ENCODE measurements at places on chromosomes 3 and 15. TPM values are rescaled to one million over a fixed set of nuclear protein-coding genes. Genes with fewer than 3 reads are reported as not detected.
A peak's percentile ranks its signal among the peaks of the same experiment; 100 is the strongest.

- no peaks in the 10 kb centered on the region for H3K36me3 ChIP-seq
- no peaks in the 10 kb centered on the region for H3K4me1 ChIP-seq
- H3K27me3 ChIP-seq = no peaks in the 10 kb centered on the region
- no peak overlapping the region for H3K4me3 ChIP-seq
These were observed 8.1 kb upstream of the POC1A start for GRCh38 chr3:52162250-52162872.

DNA sequence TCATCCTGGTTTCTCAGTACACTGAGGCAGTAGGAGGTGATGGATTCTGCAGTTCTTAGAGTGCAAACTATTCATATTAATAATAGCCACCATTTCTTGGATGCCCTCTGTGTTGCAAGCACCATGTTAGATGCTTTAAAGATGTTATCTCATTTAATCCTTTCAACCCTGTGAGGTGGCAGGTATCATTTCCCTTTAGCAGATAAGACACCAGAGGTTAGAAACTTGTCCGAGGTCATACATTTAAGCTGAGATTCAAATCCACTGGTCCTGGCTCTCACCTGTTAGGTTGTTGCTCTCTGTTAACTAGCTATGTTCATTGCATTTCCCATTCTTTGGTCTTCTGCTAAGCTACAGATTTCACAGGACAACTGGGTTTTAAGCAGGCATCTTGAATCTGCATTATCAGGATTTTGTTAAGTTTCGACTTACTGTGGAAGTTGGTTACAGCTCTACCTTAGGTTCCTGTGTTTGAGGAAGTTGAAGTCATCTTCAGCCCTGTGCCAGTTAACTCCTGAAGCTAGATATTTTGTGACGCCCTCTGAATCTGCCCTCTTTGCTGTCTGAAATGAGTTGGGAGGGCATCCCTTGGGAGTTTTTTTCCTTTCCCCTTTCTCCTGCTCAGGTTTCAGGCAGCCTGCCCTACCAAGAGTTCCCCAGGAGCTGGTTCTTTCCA, 6.4 kb downstream of the PDE8A start:
- DNase-seq = no peak
- no peaks in the 10 kb centered on the region for H3K36me3 ChIP-seq
- peaks cover 31% of the 10 kb centered on the region for H3K4me1 ChIP-seq
- peak overlapping the region; percentile 84 for H3K27ac ChIP-seq
- H3K27me3 ChIP-seq = no peaks in the 10 kb centered on the region

DNA sequence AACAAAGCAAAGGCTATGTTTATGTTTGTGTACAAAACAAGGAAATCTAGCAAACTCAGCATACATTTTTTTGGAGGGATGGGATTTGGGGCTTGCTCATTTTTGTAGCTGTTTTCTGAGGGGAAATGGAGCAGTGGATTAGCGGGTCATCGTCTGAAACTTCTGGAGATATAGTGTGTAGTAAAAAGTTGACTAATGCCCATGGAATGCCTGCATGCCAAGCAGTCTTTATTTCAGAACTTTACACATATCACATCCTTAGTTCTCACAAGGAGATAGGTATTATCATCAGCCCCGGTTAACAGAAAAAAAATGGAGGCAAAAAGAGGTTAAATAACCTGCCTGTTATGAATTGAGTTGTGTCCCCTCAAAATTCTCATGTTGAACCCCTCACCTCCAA, 47.1 kb downstream of the ATP13A4 start:
- H3K4me3 ChIP-seq = no peak overlapping the region
- H3K4me1 ChIP-seq = no peaks in the 10 kb centered on the region
- H3K36me3 ChIP-seq = no peaks in the 10 kb centered on the region
- peaks cover 7% of the 10 kb centered on the region for H3K27me3 ChIP-seq
- DNase-seq = no peak

- no peak overlapping the region for H3K27ac ChIP-seq
- H3K27me3 ChIP-seq = no peaks in the 10 kb centered on the region
- DNase-seq = no peak
- H3K36me3 ChIP-seq = peaks cover 21% of the 10 kb centered on the region
- H3K4me3 ChIP-seq = no peak overlapping the region
These were observed 19.8 kb upstream of the LOXL1 start for GRCh38 chr15:73906346-73907034.

DNA sequence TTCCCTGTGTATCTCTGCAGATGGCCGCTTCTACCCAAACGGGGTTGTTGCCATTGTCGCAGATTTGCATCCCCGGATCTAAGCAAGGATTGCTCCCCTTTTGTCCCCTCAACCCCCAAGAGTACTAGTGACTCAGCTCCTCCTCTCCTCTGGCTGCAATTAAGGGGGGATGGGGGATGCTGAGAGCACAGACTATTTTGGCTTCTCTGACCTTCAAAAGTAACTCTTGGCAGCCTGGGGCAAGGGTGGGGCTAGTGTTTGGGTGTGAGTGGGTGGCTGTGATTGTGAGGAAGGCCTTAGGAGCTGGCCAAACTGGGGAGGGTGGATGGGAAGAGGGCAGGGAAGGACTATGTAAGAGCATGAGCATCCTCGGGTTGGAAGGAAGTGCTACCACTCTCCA, 1.2 kb upstream of the MAP1A start:
- no peak overlapping the region for H3K27ac ChIP-seq
- no peaks in the 10 kb centered on the region for H3K36me3 ChIP-seq
- H3K27me3 ChIP-seq = peaks cover 8% of the 10 kb centered on the region
- peaks cover 34% of the 10 kb centered on the region for H3K4me1 ChIP-seq
- DNase-seq = no peak

DNA sequence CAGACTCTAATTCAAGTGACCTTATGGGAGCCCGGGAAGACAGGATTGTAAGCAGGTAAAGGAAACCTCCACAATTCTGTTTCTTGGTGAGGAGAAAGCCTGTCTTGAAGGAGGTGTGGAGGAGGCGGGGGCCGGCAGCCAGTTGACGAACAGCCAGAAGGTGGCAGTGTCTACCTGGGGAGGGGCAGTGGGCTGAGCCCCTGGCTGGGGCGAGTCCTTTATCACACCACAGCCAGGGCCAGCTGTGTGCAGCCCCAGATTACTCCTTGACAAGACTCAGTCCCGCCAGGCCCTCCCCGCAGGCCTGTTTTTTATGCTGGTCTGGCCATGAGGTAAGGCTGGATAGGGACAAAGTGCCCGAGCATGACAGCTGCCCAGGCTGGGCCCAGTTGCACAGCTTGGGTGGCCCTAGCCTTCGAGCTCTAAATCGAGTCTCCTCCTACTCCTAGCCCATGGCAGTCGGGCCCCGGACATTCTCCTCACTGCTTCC, 40.9 kb upstream of the IDH2 start:
- peak overlapping the region; percentile 69 for H3K4me3 ChIP-seq
- DNase-seq = peak; percentile 51
- H3K4me1 ChIP-seq = peaks cover 23% of the 10 kb centered on the region

Gene MIX23
- 22.4 TPM for total RNA-seq

- no peak overlapping the region for H3K27ac ChIP-seq
- no peak for DNase-seq
- no peak overlapping the region for H3K4me3 ChIP-seq
- H3K36me3 ChIP-seq = no peaks in the 10 kb centered on the region
- no peaks in the 10 kb centered on the region for H3K27me3 ChIP-seq
- H3K4me1 ChIP-seq = no peaks in the 10 kb centered on the region
These were observed 5.9 kb upstream of the ACP3 start for GRCh38 chr3:132311316-132311715.

Gene IQCH
- total RNA-seq = 0.38 TPM

GRCh38 chr15:63466378-63467192, 37.8 kb upstream of the USP3 start:
- H3K36me3 ChIP-seq = no peaks in the 10 kb centered on the region
- peak; percentile 39 for DNase-seq
- peak overlapping the region; percentile 71 for H3K27ac ChIP-seq
- H3K27me3 ChIP-seq = no peaks in the 10 kb centered on the region
- H3K4me3 ChIP-seq = no peak overlapping the region

DNA sequence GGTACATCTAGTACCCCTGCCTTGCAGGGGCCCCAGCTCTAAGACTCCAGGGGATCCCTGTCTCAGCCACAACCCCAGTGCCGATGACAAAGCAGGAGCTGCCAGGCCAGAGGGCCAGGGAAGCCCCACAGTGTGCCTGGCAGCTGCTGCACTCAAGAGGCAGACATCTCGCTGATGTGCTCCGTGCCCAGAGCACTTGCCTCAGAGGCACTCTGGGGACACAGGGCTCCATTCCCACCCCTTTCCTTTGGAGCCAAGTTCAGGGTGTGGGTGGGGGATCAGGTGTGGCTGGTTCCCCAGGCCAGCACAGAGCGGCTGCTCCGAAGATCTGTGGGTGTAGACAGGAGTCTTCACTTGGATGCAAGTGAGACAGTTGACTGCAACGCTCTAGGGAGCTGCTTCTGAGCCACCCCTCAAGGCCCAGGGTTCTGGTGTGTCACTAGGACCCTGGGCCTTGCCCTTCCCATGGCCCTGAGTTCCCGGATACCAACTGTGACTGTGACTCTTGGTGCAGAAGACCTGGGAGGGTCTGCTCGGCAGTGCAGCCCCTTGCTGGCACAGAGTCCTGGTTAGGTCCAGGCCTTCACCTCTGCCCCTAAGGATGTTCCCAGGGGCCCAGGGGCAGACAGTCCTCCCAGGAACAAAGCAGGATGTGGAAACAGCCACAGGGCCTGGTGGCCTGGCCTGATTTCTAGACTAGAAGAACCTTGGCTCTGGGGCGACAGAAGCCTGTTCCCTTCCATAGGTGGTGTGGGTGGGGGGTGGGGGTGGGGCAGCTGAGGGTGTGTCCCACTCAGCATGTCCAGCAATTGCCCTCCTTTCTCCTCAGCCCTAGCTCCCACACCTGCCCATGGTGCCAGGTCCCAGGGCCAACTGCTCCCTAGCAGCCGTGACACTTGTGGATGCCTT, 2.5 kb downstream of the NT5DC2 start:
- peaks cover 14% of the 10 kb centered on the region for H3K4me1 ChIP-seq
- H3K27ac ChIP-seq = no peak overlapping the region
- no peaks in the 10 kb centered on the region for H3K27me3 ChIP-seq
- no peak overlapping the region for H3K4me3 ChIP-seq
- H3K36me3 ChIP-seq = no peaks in the 10 kb centered on the region
- no peak for DNase-seq

All from naive thymus-derived CD8-positive, alpha-beta T cell (primary cell).